ENCODE measurements at places on chromosomes 4 and X.

DNA sequence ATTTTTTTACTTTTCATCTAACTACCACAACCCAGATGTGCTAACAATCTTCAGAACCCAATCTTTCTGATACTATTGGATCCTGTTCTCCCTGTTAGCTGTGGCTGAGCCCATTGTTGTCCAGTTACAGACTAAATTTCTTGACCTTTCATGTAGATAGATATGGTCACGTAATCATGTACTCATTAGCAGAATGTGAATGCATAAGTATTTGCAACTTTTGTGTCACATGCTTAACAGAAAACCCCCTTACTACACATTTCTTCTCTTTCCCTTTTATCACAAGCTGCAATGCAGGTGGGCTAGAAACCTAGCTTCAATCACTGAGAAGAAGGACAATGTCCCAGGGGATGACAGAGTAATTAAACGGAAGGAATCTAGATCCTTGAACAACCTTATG lies 13.1 kb upstream of the FAM13A start:
- DNase-seq = no peak

GRCh38 chr4:99205153-99205979 lies 13.7 kb downstream of the ADH6 start:
- peak; percentile 58 for DNase-seq

- no peak for DNase-seq
Observed at GRCh38 chrX:104391906-104392305, 137.2 kb upstream of the ESX1 start.

DNA sequence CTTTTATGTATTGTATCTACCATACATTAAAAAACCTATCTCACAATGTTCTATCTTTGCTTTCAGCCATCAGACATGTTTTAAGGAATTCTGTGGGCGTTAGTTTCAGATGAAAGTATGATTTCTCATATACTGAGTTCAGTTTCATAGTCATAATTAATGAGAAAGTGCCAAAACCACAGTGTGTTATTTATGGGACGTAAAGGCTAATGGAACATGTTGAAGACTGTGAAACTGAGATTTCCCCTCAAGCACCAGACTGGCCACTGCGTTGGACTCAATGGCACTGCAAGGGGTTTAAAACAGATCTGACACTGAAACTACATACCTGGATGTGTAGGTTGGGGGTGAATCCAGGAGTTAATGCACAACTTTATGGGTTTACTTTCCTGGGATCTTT lies 32.0 kb downstream of the F8 start:
- DNase-seq = no peak

- no peak for DNase-seq
Observed at GRCh38 chr4:185374573-185374972, 21.2 kb downstream of the LRP2BP start.

GRCh38 chr4:138977524-138977923 lies 38.1 kb upstream of the NOCT start:
- no peak for DNase-seq

GRCh38 chr4:184666670-184667069 lies 17.1 kb downstream of the PRIMPOL start:
- DNase-seq = no peak

GRCh38 chrX:37783305-37783704 lies 3.4 kb downstream of the CYBB start:
- no peak for DNase-seq

- DNase-seq = no peak
Observed at GRCh38 chr4:159545556-159545955, 442.7 kb downstream of the RAPGEF2 start.

DNA sequence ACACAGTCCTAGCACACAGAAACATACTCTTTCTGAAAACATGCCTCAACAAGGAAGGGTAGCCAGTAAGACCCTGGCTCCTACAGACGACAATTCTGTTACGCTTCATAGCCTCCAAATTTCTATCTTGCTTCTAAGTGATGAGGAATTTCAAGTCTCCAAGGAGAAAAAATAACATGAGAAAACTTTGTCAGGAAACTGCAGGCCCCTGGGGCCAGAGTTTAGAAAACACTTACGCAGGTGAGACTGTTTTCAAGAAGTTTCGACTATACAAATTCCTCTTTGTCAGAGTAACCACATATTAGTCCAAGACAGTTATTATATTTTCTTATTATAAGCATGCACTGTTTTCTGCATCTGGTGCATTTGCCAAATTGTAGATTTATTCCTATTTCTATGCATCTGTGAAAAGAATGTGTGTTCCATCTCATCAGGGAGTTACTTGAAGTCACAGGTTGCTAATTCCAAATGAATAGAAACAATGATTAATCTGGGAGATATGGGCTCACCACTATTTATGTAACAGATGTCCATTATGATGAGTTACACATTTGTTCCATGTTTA lies 30.3 kb upstream of the HCCS start:
- no peak for DNase-seq

DNA sequence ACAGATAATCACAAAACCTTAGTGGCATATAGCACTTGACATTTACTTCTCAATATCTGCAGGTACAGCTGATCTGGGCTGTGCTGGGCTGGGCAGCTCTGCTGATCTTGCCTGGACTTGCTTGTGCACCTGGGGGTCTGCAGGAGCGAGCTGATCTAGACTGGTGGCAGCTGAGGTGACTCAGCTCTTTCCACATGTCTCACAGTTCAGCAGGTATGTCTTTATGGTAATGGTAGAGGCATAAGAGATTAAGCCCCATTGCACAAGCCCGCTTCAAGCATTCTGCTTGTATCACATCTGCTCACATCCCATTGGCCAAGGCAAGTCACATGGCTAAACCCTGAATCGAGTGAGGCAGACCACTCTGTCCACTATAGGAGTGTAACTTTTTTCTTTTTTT lies 506.7 kb downstream of the BCOR start:
- no peak for DNase-seq

- no peak for DNase-seq
Observed at GRCh38 chr4:134202166-134202956, 772 bp upstream of the PABPC4L start.

- DNase-seq = peak; percentile 13
Observed at GRCh38 chrX:130716781-130717413, 186.1 kb downstream of the ENOX2 start.

GRCh38 chrX:107450823-107451509 lies 1.5 kb downstream of the FRMPD3 start:
- DNase-seq = no peak

DNA sequence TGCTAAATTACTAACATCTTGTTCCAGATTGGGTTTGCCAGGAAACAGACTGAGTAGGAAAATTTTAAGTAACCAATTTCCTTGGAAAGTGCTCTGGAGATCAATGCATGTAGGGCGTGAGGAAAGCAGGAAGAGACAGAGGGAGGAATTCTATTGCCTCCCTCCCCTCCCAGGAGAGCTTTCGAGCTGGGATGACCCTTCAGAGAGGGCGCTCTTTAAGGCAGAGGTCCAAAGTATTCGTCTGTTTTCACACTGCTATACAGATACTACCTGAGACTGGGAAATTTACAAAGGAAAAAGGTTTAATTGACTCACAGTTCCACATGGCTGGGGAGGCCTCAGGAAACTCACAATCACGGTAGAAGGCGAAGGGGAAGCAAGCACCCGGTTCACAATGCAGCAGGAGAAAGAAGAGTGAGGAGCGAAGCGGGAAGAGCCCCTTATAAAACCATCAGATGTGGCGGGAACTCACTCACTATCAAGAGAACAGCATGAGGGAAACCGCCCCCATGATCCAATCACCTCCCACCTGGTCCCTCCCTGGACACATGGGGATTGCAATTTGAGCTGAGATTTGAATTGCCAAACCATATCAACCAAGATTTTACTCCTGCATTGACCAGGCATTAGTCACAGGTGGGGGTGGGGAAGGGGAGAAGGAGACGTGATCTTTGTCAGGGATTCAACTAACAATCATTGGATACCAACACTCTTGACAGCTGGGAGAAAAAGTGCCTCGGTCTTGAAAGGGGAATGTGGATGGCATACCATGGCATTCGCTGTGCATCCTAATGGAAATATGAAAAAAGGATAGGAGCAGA lies 63.8 kb downstream of the SLITRK2 start:
- DNase-seq = no peak

DNA sequence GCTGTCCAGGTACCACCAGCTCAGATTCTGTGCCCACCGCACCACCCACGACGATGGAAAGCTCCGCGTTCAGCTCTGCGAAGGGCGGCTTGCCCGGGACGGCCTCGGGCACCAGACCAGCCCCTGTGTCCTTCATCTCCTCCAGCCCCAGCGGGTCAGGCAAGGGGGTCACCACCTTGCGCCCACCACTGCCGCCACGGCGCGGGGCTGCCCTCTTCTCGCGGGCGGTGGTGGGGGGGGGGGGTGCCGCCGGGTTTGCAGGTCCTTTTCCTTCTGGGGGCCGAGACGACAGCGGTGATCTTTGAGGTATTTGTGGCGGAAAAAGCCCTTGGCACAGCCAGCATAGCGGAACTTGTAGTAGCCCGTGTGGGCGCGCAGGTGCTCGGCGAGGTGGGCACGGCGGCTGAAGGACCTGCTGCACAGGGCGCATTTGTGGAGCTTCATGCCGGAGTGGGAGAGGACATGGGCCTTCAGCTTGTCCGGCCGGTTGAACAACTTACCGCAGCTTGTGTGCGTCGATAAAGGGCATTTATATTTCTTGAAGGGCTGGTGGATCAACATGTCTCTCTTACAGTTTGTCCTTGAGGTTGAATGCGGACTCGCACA lies 50.9 kb downstream of the CFAP299 start:
- no peak for DNase-seq

DNA sequence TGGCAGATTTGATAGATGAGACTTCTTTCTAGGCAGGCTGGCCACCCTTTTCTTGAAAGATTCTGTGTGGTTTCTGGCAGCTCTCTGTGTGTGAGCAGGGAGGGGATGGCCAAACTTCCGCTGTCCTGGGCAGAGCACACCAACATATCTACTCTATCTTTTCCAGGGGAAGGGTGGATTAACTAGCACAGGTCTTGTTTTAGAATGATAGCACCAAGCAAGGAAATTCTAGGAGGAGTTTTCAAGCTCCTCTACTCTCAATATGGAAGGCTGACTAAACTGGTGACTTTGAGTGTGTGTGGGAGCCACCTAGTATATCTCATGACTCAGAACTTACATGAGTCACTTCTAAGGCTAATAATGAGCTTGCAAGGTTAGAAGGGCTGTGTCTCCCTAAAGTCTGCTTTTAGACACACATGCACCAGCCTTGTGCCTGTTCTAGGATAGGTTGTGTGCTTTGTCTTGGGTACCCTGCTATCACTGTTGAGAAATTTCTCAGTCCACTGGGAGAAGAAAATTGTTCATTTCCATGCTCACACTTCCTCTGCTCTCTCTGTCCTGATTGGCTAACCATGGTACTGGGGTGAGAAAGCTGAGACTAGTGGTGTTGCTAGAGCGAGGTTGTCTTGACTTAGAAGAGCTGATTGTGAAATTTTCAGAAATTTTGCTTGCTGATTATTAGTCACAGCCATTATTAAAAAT lies 72.9 kb downstream of the YIPF6 start:
- no peak for DNase-seq

DNA sequence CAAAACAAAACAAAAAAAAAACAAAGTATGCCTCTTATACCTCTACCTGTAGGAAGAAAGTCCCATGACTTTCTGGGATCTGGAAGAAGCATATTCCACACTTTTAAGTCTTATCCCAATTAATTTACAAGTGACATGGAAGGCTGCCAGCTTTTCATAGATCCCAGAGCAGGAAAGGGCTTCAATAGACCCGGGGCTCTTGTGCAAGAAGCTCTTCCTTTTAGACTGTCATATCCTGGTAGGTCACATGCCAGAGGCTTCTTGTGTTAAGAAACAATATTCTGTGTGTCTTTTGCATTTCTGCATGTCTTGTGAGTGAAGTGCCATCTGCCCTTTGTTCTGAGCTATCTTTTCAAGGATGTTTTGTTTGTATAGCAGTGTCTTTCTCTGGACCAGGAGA lies 84.4 kb upstream of the PHOX2B start:
- no peak for DNase-seq

GRCh38 chr4:10664408-10664807 lies 20.2 kb downstream of the CLNK start:
- no peak for DNase-seq

GRCh38 chrX:70402721-70403120 lies 20.4 kb upstream of the GDPD2 start:
- DNase-seq = no peak

DNA sequence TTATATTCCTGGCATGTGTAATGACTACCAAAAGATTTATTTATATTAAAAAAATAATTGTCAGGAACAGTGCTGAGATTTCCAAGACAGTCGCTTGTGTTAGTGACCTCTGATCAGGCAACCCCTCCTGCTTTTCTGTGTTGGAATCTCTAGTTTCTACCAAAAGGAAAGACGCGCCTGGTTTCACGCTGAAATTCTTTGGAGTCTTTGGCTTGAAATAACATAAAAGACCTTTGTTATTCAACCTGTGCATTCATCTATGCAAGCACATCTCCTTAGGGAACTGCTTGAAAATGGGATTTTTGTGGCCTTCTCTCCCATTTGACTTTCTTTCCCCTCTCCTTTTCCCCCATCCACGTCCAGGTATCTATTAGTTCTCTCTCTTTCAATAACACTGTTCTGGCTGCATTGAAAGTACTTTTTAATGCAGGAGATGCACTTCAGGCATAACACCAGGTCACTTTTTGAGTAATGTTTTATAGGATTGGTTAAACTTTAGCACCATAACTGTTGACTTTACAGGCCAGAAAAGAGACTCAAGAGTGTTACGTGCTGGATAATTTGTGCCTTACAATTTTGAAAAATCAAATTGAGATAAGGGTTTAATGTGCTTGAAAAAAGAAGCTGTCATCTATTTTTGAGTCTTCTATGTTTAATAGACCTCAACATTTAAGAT lies 172.7 kb downstream of the GPAT3 start:
- no peak for DNase-seq

DNA sequence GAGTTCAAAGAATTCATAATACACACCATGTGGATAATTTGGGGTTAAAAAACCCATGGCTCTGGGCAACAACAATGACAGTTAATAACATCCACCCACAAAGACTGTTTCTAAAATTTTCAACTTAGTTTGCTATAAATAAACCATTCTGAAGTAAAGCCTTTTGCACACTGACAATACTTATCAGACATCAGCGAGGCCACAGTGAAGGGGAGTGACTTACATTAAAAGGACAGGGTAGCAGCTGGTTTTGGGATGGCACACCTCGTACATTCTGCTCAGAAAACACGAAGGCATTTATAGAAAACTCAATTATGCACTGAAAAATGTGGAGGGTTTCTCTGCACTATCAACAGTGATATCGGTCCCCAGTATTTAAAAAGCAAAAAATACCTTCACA lies 4.9 kb upstream of the ASB11 start:
- DNase-seq = no peak

DNA sequence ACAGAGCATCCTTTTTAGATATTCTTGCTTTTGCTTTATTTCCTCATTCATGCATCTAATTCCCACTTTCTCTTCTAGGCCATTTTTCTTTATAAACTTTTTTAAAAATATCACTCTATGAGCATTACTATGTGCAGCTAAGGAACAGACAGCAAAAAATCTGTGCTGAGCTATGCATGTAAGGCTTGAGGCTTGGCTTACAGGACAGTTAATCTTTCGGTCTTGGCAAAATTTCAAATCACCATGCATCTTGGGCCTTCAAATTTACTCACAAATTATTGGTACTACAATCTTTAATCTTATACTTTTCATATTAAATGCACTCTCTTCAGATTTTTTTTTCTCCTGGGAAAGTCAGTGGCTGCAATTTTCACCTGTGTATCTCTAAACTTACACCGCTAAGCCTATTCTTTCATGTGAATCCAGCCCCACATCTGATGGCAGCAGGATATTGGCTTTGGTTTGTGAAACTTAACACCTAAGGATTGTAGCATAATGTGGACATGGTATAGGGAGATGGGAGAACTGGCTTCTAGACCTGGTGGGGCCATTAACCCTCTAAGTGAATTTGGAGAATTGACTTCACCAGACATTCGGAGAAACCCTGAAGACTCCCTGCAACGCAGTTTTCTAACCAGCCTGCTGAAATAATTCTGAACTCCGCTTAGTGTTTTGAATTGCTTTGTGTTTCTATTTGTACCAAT lies 278.3 kb downstream of the SPRY1 start:
- no peak for DNase-seq

Measured in NCI-H187 treated with DMSO at 0.1 percent for 48 hours (cell line).